ENCODE measurements at places on chromosomes 5 and 9. TPM values are rescaled to one million over a fixed set of nuclear protein-coding genes. Genes with fewer than 3 reads are reported as not detected.

DNA sequence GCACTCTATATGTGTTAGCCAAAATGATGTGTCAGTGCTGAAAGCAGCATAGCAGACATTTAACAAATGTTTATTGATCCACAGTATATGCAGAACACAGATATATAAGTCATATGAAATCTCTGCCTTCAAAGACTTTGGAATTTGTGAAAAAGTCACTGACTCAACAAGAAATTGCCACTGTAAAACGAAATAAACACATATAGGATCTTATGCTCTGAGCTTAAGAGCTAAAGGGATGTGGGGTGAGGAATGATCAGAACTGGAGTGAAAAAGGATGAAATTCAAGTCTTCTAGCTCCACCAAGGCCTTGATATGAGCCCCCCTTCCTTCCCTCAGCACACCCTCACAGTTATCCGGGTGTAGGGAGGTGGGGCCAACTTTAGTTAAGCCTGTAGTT lies 49.9 kb downstream of the PLAC8L1 start:
- no peak for DNase-seq

GRCh38 chr9:26308328-26308727 lies 584.3 kb downstream of the CAAP1 start:
- no peak for DNase-seq

DNA sequence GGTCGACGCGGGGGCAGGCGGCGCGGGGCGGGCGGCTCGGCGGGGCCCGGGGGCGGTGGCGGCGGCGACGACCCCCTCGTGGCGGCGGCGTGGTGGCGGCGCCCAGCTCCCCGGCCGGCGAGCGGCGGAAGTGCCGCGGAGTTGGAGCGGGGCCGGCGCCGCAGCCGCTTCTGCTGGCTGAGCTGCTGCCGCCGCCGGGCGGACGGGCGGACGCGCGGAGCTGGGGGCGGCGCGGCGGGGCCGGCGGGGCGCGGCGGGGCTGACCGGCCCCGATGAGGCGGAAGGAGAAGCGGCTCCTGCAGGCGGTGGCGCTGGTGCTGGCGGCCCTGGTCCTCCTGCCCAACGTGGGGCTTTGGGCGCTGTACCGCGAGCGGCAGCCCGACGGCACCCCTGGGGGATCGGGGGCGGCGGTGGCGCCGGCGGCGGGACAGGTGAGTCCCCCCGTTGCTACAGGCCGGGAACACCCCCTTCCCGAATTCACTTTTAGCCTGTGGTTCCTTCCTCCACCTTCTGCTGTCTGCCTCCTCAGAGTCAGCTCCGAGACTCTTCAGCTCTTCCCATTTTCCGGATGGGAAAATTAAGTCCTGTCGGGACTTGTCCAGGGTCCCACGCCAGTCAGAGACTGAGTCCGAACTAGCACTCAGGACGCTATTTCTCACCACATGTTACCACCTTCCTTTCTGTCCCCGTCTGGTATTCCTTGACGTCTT lies at the start of gene GALNT10:
Gene GALNT10, plus strand, starts transcription at position 139 of the 710 bp plus-strand sequence. Its CDS starts 134 bp downstream, at position 273.
- no peak for DNase-seq

DNA sequence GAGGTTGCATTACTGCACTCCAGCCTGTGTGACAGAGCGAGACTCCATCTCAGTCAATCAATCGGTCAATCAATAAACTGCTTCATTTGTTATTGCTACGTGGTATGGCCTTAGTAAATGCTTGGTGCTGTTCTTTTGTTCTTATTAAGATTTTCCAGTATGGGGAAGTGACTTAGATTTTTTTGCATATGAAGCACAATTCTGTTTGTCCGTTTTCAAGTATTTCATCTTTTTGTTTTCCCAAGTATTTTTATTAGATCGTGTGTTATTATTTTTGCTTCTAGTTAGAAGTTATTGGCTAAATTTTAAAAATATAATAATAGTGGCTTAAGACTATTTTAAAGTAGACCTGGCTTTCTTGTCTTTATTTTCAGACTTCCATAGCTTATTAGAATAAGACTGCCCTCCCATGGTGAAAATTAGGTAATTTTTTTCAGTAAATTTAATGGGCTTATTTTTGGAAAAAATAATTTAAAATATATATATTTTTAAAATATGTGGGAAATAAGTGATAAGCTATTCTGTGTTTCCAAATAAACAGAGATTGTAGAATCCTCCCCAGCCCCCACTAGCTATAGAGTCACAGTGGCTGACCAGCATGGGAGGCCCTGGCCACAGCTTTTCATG lies 14.7 kb upstream of the OMD start:
- no peak for DNase-seq

DNA sequence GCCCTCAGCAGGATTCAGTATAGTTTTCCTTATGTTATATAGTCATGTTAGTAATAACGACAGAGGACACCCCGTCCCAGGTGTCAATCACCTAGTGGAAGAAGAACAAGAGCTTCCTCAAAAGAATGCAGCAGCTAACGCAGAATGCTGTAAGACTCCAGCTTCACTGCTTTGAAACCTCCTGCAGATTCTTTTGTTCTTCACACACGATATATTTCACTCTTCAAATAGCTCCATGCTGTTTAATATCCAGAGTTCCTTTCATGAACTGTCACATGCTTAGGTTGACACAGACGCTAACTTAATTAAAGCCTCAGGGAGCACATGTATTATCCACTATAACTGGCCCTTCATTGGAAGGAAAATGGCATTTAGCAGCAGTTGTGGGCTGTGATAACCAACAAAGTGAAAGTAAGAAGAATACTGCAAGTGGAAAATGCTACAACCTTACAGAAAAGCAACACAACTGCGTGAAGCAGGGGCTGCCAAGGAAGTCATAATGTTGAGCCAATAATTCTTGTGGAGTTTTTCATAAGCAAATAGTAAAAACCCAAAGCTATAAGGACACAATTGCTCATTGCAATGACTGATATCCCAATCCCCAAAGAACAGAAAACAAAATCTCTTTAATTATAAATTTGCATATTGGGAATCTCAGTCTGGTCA lies 387.5 kb downstream of the PLK2 start:
- DNase-seq: no peak

Gene EGFL7
- 25.1 TPM for polyA plus RNA-seq

Data from foreskin keratinocyte (primary cell).